ENCODE measurements at places on chromosomes 6 and 20.

GRCh38 chr6:1535295-1535694, 74.4 kb upstream of the FOXC1 start:
- no peak for DNase-seq

GRCh38 chr6:55064711-55065420, 109.4 kb upstream of the HCRTR2 start:
- no peak for DNase-seq

- DNase-seq = no peak
Measured at GRCh38 chr20:36572701-36573102, 695 bp upstream of the TGIF2 start.

DNA sequence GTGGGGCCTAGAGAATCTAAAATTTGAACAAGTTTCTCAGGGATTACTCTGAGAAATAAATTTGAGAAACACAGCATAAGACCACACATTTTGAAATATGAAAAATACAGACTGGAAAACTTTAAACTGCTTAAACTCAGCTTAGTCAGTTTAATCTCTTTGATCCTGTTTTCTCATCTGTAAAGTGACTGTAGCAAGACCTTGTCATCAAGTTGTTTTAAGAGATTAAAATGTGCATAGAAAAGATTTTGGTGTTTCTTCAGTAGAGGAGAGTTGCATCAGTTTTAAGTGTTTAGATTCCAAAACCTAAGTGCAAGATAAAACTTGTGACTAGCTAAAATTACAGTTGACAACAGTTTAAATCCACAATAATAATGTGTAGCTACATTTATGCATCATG, 8.1 kb upstream of the BCKDHB start:
- no peak for DNase-seq

GRCh38 chr6:144952456-144953240, 667.5 kb downstream of the UTRN start:
- no peak for DNase-seq
